ENCODE measurements at places on chromosomes 6 and 20. TPM values are rescaled to one million over a fixed set of nuclear protein-coding genes. Genes with fewer than 3 reads are reported as not detected.

- no peak overlapping the region for H3K27ac ChIP-seq
- H3K36me3 ChIP-seq: peaks cover 19% of the 10 kb centered on the region
- H3K27me3 ChIP-seq: no peaks in the 10 kb centered on the region
- no peak overlapping the region for H3K4me3 ChIP-seq
- DNase-seq: peak; percentile 59
- H3K4me1 ChIP-seq: peaks cover 4% of the 10 kb centered on the region
Observed at GRCh38 chr6:33126101-33126714, 50.4 kb downstream of the HLA-DPB1 start.

DNA sequence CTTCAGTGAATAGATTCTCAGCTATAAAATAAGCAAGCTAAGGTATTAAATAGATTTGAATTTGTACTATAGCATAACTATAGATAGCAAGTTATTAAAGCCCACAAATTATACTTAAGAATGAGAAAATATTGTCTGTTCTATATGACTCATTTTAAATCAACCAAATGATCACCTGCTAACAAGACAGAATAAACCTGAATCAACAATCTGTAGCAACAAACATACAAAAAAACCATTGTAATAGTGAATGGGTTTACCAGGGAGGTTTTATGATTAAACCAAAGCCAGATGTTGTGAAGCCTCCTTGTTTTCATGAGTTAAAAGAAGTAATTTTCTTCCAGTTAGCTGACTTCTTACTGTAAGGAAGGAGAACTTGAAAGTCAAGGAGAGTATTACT is 71.9 kb upstream of the HTR1B start:
- no peak overlapping the region for H3K27ac ChIP-seq
- H3K27me3 ChIP-seq: no peaks in the 10 kb centered on the region
- H3K4me1 ChIP-seq: no peaks in the 10 kb centered on the region
- no peak for DNase-seq
- H3K36me3 ChIP-seq: no peaks in the 10 kb centered on the region

GRCh38 chr6:55941702-55942101 is 66.3 kb upstream of the BMP5 start:
- no peaks in the 10 kb centered on the region for H3K4me1 ChIP-seq
- no peak overlapping the region for H3K27ac ChIP-seq
- H3K36me3 ChIP-seq: no peaks in the 10 kb centered on the region
- H3K4me3 ChIP-seq: no peak overlapping the region
- no peaks in the 10 kb centered on the region for H3K27me3 ChIP-seq
- no peak for DNase-seq

The PNRC1 gene
- total RNA-seq: 220 TPM

- DNase-seq: no peak
- H3K4me3 ChIP-seq: no peak overlapping the region
- H3K36me3 ChIP-seq: peaks cover 40% of the 10 kb centered on the region
- peaks cover 88% of the 10 kb centered on the region for H3K4me1 ChIP-seq
Observed at GRCh38 chr6:156827382-156827781, 50.2 kb downstream of the ARID1B start.

The SCUBE3 gene
- total RNA-seq: not detected

The GCNT2 gene
- 25.9 TPM for total RNA-seq

The HTR1E gene
- total RNA-seq: not detected

DNA sequence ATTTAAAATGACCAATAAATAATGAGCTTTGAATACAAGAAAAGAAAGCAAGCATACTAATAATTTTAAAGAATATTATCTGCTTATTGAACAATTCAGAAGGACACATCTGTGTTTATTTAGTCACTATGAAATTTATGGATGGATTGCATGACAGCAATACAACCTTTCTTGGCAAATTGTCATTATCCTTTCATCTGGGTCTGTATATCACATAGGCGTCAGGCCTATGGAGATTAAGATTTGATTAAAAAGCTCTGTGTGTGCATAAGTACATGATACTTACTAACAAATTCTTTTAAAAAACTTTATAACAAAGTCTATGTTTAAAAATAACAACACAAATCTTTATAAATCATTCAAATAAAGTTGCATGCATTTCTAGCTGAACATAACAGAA is 1394.4 kb downstream of the KHDRBS2 start:
- H3K4me1 ChIP-seq: no peaks in the 10 kb centered on the region
- H3K36me3 ChIP-seq: no peaks in the 10 kb centered on the region
- H3K27ac ChIP-seq: no peak overlapping the region
- H3K4me3 ChIP-seq: no peak overlapping the region

The CLDN20 gene
- not detected for total RNA-seq

The HNF4A gene
- total RNA-seq: not detected

DNA sequence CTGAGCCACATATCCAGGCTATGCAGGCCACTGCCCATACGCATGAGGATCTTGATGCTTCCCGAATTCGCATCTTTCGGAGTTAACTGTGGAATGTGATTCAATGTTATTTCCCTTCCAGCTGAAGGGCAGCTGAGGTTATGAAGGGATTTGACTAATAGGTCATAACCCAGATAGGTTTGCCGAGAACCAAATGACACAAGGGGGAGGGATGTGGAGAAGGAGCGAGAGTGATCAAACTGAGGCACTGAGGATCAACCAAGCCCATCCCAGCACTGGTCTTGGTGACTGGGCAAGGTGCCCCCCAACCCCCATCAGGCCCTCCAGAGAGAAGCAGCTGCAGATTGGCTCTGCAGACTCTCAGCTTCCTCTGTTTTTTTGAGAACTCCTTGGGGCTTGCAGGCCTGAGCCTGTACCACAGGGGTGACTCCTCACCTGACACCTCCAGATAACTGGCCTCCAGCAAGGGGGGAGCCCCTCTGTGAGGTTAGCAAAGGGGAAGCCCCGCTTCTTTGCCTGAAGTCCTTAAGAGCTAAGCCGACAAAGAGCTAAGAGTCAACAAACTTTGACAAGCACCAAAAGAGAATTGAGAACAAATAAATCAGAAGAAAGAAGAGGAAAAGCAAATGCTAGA is 185.9 kb downstream of the PDE7B start:
- H3K4me3 ChIP-seq: no peak overlapping the region
- H3K27ac ChIP-seq: no peak overlapping the region
- no peaks in the 10 kb centered on the region for H3K36me3 ChIP-seq
- H3K4me1 ChIP-seq: peaks cover 10% of the 10 kb centered on the region
- no peak for DNase-seq

The FGD2 gene
- total RNA-seq: 435 TPM

DNA sequence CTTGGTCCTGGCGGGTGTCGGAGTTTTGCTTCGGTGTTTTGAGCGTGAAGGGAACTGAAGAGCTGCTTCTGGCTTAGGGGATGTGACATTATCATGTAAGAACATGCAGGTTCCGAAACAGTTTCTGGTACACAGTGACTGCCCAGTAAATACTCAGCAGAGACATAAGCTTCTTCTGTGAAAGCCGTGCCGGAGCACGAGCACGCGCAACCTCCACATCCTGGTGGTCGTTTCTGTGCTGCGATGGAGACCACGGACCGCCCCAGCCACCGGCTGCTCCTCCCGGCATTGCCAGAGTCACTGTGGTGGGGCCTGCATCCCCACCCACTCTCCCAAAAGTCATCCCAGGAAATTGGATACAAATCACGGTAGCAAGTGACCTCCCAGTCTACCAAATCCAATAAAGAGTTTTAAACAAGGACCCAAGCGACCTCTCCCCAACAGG is 18.7 kb downstream of the KIF25 start:
- H3K27me3 ChIP-seq: no peaks in the 10 kb centered on the region
- H3K36me3 ChIP-seq: no peaks in the 10 kb centered on the region
- H3K27ac ChIP-seq: no peak overlapping the region
- no peak for DNase-seq
- H3K4me3 ChIP-seq: no peak overlapping the region
- no peaks in the 10 kb centered on the region for H3K4me1 ChIP-seq

DNA sequence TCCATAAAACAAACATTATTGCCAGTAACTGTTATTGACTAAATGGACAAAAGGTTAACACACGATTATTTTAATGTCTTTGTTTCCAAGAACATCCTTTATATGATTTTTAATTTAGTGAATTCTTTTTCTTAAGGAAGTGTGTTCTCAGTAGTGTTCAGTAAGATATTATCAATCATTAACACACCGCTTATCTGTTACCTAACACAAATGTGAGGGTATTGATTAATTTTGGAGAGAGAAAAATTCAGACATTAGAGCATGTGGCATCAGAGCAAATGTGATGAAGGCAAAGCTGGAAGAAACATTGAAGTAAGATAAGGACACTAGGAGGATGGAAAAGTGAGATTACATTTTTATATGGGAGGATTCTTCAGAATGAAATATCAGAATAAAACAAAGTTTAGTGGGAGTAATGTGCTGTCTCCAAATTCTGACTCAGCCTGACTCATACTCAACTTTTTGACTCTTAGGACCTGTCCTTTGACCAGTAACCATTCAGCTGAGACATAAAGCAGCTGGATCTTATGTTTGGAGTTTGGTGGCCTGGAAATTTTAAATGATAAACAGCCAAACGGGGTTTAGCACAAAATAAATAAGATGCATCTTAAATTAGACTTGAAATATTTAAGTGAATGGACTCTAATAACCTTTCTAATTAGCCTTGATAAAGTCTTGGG is 348.6 kb downstream of the CD109 start:
- no peak overlapping the region for H3K4me3 ChIP-seq
- no peak for DNase-seq
- H3K27me3 ChIP-seq: no peaks in the 10 kb centered on the region
